ENCODE measurements at places on chromosomes 13 and 19. TPM values are rescaled to one million over a fixed set of nuclear protein-coding genes. Genes with fewer than 3 reads are reported as not detected.
A peak's percentile ranks its signal among the peaks of the same experiment; 100 is the strongest.

DNA sequence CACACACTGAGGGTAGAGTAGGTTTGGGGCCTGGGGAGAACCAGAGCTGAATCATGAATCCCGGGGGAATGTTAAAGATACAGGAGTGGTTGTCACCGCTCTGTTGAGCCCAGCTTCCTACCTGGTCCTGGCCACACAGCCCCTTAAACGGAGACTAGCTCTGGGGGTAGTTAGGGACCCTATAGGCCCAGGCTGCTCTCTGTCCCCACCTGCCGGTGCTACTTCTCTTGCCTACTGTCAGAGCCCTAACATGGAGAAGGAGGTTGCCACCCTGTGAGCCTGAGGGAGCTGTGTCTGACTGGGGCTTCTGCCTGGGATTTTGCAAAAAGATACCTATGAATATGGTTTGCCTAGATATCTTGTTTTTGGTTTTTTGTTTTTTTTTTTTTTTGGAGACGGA, 36.6 kb upstream of the ZNF429 start:
- DNase-seq = no peak

DNA sequence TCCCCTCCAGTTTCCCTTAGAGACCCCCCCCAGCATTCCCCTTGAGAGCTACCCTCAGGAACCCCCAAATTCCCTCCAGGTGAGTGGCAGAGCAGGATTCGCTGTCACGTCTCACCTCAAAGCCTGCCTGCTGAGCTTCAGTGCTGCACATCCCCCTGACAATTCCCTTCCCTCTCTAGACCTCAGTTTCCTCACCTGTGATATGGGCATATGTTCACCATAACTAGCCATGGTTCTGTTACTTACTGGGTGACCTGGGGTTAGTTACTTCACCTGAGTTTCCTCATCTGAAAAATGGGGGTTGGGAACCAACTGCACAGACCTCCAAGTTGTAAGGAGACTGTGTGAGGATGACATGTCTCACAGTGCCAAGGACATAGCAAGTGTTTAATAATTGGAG, 75.5 kb downstream of the RYR1 start:
- no peak for DNase-seq

GRCh38 chr19:3024870-3025548, 4.1 kb downstream of the TLE2 start:
- DNase-seq = no peak

- no peak for DNase-seq
These were observed 405.1 kb downstream of the DACH1 start for GRCh38 chr13:71461892-71462291.

GRCh38 chr13:73677048-73677601, 457.1 kb downstream of the KLF12 start:
- DNase-seq = no peak

- DNase-seq = no peak
These were observed 3.8 kb upstream of the RAB20 start for GRCh38 chr13:110565296-110565695.

- DNase-seq = peak; percentile 5
These were observed 42.1 kb upstream of the EBPL start for GRCh38 chr13:49733181-49733951.

GRCh38 chr13:52811841-52812240, 36.6 kb downstream of the PCDH8 start:
- no peak for DNase-seq

The ZNF99 gene
- total RNA-seq = not detected

The C1QTNF9 gene
- not detected for total RNA-seq

- DNase-seq = no peak
These were observed 349.7 kb downstream of the LIG4 start for GRCh38 chr13:107865643-107866031.

The BORA gene
- 14.7 TPM for total RNA-seq

The CDX2 gene
- not detected for total RNA-seq

GRCh38 chr19:5587661-5588060, 19.9 kb upstream of the TINCR start:
- DNase-seq = no peak

DNA sequence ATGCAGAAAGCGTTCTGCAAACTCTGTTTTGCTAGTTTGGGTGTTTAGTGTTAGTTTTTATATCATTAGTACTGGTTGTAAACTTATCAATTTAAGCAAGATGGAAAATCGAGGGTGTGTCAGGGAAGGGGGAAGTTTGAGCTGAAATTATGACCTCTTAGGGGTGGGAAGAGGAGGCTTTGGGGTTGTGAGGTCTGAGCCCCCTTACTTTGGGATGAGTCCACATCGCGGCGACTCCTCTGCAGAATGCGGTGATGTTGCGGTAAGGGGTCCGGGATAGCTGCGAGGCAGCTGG, 743 bp upstream of the NDUFS7 start:
- DNase-seq = no peak

The NCR1 gene
- total RNA-seq = not detected

DNA sequence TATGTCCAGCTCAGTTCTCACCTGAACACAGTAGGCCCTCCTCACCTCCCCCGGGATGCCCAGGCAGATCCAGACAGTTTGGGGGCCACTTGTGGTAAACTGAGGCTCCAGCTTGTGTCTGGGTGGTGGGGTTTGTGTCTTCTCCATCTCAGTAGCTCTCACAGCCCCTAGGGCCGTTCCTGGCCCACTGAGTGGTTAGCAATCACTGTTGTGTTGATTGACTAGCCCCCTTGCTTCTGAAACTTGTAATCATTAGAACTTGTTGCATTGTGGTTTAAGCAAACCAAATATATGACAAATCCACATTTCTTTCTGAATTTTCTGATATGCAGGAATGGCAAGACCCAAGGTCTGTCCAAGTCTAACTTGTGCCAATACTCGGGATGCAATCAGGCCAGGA, 13.9 kb upstream of the ZNF536 start:
- DNase-seq = no peak

DNA sequence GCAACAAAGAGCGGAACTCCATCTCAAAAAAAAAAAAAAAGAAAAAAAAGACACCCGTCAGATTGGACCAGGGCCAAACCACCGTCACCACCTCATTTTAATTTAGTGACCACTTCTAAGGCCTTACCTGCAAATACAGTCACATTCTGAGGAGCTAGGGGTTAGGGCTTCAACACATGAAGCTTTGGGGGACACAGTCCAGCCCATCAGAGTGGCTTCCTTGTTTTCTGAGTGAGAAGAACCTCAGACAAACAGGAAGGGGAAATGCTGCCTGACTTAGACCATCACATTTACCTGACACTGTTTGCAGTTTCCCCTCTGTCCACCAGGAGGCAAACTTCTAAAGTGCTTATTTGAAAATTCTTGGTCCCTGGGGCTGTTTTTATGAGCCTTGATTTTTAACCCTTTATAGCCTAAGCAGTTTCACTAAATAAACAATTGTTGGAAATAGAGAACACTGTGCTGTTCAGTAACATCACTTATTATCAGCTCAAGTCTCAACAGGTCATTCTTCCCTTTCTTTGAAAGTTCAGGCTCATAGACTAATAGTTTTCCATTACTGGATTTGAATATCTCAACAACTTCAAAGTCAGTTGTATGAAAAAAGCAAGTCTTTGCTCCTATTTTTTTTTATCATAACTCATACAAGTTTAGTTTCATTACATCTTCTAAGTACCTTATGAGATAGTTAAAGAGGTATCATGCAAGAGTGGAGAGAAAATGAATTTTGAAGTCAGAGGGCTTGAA, 74.9 kb upstream of the WASF3 start:
- peak; percentile 68 for DNase-seq

DNA sequence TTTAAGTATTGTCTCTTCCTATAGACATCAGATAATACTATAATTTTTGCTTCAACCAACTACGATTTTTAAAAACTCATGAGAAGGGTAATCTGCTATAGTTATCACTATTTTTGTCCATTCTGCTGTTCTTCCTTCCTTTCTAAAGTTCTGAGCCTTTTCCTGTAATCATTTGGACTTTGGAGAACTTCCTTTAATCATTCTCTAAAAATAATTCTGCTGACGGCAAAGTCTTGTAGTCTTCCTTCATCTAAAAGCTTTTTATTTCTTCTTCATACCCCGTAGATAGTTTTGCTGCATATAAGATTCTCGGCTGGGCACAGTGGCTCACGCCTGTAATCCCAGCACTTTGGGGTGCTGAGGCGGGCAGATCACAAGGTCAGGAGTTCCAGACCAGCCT, 5.1 kb upstream of the FCGBP start:
- DNase-seq = no peak

GRCh38 chr13:86974995-86975328, 696.2 kb upstream of the SLITRK5 start:
- DNase-seq = peak; percentile 0

Data from cardiac muscle cell (in vitro differentiated cells and primary cell).